Activated naive CD4-positive, alpha-beta T cell treated with anti-CD3 and anti-CD28 coated beads for 36 hours (primary cell): ENCODE measurements at places on chromosomes 2 and 18.

DNA sequence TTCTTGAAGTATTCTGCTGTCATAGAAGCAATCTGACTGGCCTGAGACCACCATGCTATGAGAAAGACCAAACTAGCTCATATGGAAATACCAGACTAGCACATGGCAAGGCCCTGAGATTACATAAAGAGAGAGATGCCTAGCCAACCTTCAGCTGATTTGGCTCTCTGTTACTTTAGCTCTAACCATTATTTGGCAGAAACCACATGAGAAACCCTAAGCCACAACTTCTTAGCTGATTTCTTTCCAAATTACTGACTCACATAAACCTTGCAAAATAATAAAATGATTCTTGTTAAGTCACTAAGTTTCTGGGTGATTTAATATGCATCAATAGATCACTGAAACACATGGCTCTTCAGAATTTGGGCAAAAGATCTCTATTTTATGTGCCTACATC, 295.0 kb upstream of the ZNF521 start:
- no peak for DNase-seq

- no peak for DNase-seq
Observed at GRCh38 chr2:32849456-32850194, 97.1 kb upstream of the LTBP1 start.

DNA sequence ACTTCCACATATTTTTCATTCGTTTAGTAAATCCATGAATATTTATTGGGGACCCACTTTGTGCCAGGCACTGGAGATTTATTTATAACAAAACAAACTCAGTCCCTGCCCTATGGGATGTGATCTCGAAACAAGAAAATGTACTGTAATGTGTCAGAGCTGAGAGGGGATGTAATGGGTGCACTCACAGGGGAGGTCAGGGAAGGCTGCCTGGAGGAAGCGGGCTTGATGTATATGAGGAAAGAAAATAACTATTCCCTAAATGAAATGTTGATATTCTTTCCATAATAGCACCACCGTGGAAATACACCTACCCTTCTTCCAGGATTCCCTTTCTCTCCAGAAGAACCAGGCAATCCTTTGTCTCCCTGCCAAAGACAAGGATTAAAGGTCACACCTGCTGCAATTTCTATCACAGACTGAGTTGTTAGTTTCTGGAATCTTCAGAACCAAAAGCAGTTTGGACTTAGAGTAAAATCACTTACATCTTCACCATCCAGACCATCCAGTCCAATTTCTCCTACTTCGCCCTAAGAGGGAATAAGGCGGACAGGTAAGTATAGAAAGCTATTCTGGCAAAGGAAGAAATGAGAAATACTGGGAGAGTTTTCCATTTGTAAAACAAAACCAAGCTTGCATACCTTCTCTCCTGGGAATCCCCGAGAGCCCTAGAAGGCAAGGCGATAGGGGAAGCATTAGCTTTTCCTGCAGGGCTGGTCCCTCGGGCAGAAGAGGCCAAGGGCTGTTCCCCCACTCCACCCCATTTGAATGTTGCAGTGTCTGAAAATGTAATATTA, 55.0 kb downstream of the COL6A3 start:
- DNase-seq: no peak

DNA sequence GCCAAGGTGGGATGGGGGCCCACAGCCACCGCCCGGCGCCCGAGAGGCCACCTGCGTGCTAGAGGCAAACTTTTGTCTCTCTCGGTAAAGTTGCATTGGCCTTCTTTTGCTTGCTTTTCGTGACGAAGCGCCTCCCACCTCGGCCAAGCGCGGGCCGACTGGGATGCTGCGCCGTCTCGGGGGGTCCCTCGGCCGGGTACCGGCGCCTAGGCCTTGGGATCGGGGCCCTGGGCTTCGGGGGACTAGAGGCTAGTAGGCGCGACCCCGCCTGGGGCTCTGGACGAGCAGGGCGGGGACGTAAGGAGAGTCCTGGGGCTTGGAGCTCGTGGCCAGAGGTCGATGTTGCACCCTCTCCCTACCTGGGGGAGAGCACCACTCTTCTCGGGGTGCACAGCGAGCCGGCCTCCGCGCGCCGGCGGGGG, 545 bp downstream of the GLI2 start:
- DNase-seq: no peak

GRCh38 chr2:74763962-74764428, 69.9 kb upstream of the HK2 start:
- DNase-seq: no peak

GRCh38 chr2:241017228-241017940, 19.0 kb downstream of the SNED1 start:
- no peak for DNase-seq

DNA sequence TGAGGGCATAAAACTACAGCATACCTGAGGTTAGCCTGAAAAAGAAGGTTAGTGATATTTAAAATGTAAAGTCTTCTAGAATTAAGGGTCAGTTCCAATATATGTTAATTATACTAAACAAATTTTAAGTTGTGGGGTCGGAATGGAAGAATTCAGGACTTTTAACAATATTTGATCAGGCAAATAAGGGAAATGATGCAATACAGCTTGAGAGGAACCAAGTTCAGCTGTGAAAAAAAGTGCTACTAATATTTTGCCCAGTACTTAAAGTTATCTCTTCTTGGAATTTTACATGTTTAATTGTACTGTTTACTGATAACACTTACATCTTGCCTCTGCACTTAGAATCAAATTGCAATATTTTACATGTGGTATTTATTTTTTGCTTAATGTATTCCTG, 345.5 kb upstream of the CWC22 start:
- no peak for DNase-seq

DNA sequence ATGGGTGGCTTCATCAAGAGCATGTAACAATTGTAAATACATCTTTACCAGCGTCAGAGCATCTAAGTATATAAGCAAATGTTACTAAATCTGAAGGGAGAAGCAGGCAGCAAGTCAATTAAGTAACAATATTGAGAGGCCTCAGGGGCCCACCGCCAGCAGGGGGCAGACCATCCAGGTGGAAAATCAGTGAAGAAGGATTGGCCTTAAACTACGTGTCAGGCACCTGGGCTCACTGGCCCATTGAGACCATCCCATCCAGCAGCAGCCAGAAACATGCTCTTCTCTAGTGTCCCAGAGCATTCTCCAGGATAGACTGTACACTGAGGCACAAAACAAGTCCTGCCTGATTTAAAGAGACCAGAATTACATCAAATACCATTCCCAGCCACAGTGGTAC, 96.2 kb upstream of the SNTG2 start:
- DNase-seq: peak; percentile 73

DNA sequence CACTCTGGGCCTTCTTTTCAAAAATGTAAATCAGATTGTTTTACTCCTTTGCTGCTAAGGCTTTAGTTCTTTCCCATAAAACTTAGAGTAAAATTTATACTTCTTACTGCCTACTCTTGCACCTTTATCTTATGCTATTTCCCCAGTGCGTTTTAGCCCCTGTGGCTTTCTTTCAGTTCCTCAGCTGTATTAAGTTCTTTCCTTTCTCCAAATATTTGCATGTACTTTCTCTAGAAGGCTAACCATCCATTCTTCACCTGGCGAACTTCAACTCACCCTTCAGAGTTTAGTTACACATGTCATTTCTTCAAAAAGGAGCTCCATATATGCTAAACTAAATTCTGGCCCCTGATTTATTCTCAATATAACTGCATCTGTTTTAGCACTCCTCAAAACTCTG, 160.7 kb downstream of the FSHR start:
- no peak for DNase-seq

DNA sequence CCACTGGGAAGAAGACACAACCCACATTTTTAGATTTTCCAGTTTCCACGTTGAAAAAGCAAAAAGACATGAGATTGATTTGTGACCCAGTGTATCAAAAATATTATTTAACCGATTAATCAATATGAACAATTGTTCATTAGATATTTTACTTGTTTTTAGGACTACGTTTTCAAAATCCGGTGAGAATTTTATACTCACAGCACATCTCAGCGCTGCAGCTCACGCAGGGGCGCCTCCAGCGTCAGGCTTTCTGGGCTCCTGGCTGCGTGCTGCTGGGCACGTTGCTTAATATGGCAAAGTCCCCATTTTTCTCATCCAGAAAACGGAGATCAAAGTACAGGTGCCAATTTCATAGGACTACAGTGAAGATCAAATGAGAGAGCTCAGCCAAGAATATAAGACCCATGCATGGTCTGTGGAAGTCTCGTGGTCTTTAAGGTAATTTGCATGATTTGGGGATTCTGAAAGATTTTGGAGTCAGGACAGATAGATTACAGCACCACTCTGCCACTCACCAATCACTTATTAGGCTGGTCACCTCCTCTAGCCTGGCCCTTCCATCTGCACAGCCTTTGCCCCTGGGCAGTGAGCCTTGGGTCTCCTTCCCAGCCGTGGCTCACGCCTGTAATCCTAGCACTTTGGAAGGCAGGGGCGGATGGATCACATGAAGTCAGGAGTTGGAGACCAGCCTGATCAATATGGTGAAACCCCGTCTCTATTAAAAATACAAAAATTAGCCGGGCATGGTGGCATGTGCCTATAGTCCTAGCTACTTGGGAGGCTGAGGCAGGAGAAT, 36.2 kb downstream of the PTPN18 start:
- DNase-seq: no peak
